ENCODE measurements at places on chromosomes 1 and 21. TPM values are rescaled to one million over a fixed set of nuclear protein-coding genes. Genes with fewer than 3 reads are reported as not detected.

Gene CLCA1
- not detected for total RNA-seq

Gene CD1D
- total RNA-seq = 0.94 TPM

Gene WNT3A
- not detected for total RNA-seq

Gene ENAH
- total RNA-seq = 0.57 TPM

Gene RNF207
- 25.9 TPM for total RNA-seq

Gene PDC
- total RNA-seq = not detected

Gene ZNF648
- total RNA-seq = not detected

Measured in T-helper 17 cell (primary cell).